ENCODE measurements at places on chromosomes 12 and 14. TPM values are rescaled to one million over a fixed set of nuclear protein-coding genes. Genes with fewer than 3 reads are reported as not detected.

Gene FAM186B
- total RNA-seq: 0.14 TPM

GRCh38 chr14:64788706-64789105 is 84.5 kb downstream of the PLEKHG3 start:
- DNase-seq: no peak

DNA sequence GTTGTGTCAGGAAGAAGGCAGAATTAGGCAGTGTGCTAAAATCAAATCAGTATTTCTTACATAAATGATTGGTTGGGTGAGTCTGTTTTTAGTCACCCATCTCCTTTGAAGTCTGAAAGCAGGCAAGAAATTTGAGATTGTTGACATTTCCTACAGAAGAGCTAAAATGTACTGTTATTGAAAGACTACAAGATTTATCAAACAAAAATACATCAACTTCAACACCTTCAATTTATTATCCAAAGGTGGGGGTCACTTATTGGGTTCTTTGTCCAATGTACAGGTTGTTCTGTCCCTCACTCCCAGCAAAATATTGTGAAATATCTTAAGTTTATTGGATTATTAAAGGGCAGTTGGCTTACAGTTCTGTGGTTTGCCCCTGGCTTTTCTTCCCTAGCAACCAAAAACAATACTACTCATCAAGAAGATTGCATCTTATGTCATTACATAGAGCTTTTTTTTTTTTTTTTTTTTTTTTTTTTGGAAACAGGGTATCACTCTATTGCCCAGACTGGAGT is 20.6 kb upstream of the PKP2 start:
- no peak for DNase-seq

GRCh38 chr12:57766464-57767304 is at the start of gene CYP27B1:
Gene CYP27B1 (minus strand): TSS chr12:57767078. CDS start chr12:57767041, 37 bp downstream.
- no peak for DNase-seq

Gene MYBPC1
- total RNA-seq: 18.0 TPM

All from type B pancreatic cell (in vitro differentiated cells).